ENCODE measurements at places on chromosomes 1 and 21.
A peak's percentile ranks its signal among the peaks of the same experiment; 100 is the strongest.

DNA sequence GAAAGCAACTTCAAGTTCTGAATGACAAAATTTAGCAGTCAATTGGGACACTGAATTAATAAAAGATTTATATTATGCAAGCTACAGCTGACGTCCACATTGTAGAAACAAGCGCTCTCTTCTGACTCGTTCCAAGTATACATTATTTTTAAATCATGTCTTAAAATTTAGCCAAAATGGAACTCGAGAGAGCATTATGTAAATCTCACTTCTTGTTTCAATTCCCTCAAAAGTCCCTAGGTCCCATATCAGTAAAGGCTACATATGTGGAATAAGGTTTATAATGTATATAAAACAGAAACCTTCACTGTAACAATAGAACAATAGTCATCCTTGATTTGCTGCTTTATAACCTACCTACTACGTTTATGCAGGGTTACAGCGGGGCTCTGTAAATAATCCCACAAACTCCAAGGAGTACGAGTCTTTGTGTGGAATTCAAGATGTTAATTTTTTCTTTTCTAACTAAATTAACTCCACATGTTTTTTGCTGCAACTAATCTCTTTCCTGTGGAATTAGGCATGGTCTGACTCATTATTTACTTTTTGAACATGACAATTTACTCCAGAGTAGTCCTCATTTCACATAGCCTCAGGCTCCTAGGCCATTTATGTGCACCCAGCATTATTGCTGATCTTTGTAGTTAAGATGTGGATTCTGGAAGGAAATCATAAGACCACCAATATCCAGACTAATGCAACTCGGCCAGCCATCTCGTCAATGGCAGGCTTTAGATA, 785.1 kb downstream of the LTN1 start:
- DNase-seq, result no peak

DNA sequence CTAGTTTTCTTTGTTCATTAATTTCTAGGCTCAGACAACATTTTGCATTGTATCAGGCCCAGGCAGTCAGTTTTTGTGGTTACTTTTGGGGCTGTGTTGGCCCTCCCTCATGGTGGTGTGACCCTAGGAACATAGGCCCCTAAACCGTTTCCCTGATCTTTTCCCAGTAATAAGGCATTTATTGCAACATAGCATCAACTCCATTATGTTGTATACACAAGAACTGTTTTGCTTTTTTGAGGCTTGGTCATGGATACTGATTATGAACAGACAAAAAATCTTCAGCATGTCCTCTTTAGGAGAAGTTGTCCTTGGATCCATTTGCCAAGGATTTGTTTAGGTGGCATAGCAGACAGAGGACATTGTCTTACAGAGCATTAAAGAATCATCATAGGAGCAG, 10.3 kb downstream of the B3GALT2 start:
- no peak for DNase-seq

DNA sequence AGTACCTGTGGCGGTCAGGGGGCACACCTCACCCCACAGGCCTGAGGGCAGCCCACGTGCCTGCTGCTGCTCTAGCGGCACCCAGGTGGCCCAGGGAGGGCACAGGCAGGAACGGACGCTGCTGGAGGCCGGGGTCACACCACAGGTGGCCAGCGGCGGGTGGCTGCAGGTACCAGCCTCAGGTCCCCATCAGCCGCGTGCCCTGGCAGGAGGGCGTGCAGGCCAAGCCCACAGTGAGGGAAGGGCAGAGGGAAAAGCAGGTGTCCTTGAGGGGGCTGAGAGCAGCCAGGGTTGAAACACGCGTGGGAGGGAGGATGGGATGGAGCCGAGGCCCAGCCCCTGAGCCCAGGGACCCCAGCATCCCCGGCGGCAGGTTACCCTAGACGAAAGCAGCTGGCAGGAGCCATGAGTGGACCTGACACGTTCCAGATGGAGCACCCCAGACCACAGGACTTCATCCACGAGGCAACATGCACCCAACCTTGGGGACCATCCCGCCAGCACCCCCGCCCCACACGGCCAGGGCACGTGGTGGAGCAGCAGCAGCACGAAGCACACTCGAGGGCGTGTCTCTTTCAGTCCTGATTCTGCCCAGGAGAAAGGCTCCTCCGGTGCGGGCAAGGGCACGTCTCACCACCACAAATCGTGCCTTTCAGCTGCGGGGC, 3.7 kb downstream of the SLC19A1 start:
- DNase-seq, result no peak

DNA sequence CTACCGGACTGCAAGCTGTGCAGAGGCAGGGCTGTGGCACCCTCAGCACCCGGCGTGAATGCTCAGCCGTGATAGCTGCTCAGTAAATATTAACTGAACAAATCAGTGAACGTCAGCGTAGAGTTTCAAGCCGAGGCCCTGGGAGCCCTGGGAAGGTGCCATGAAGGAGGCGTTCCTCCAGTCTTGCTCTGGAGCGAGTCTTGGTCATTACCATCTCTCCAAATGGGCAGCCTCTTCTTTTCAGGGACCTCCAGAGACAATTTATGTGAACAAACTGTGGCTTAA, 449.2 kb downstream of the CAMTA1 start:
- DNase-seq, result no peak

DNA sequence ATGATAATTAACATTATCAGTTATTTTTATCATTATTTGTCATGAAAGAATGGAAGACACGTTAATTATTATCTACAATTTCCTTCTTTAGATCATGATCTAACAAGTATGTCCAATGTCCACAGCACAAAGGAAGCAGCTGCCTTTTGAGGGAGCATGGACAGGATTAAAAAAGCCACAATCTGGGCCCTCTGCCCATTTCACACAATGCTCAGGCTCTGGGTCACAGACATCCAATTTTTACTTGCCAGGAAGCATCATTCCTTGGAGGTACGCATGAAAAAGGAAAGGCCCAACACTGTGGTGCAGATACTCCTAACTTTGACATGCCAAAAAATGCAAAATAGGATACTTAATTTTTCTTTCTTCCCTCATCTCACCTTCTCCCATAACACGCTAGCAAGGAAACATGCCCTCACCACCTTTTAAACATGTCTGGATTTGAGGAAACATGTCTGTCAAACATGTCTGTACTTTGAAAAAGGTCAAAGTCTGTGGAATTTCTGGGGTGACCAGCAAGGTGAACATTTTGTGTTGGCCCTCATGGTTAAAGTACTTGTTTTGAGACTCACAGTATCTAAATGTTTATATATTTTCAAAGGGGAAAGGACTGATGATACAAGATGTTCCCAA, 40.0 kb downstream of the GADD45A start:
- no peak for DNase-seq

- DNase-seq, result no peak
Measured at GRCh38 chr1:245790441-245790840, 635.7 kb downstream of the KIF26B start.

DNA sequence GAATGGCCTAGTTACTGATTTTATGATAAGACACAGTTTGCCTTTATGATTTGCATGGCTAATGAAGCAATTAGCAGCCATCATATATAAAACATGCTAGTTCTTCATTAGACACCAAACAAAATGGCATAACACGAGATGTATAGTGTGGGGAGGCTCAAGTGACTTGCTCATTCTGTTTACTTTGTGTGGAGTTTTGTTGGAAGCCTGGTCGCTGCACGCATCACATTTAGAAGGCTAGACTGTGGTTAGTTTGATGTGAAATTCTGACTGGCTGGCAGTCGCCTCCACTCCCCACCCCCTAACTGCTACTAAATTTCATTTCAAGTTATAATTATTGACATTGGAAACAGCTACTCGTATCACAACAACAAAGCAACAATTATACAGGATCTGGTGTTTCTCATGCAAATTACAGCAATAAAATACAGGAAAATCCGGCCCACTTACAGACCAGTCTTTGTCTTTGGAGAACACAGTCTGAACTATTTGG, 356.1 kb downstream of the LMO4 start:
- DNase-seq, result no peak

- DNase-seq, result no peak
Measured at GRCh38 chr1:206646504-206646903, 11.2 kb downstream of the DYRK3 start.

- DNase-seq, result no peak
Measured at GRCh38 chr1:216778737-216779136, 55.5 kb upstream of the ESRRG start.

DNA sequence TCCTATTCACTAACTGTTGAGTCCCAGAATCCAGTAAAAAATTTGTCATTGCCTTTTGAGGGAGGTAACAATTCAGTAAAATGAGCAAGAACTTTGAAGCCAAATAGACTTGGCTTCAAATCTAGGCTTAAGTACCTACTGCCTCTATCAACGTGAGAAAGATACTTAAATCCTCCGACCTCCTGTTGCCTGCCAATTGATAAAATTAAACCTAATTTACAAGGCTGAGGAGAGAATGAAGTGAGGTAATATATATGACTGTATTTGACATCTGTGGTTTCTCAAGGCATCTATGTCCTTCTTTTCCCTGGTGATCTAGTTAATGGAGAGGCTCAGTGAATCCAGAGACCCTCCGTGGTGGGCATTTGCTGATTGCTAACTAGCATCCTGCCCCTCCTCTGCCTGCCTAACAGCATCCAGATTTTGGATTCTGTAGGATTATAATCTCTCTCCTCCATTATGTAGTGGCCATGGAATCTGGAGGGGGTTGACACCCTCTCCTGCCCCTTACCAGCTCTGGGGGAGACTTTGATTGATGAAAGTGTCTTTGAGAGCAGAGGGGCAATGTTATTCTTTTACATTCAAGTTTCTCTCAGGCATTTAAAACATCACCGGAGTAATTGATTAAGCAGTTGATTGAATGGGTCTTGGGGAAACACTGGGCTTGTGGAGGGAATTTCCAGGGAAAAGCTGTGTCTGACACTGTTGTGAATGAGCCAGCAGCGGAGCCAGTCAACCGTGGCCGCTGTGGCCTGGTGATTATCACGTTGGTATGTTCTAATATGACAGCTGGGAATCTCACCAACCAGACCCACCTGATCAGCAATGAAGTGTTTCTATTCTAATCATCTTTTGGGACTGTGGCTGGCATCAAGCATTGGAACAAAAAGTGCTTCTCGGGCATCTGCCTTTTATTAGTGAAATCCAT, 140.7 kb upstream of the FAM78B start:
- DNase-seq, result no peak

- DNase-seq, result no peak
Measured at GRCh38 chr1:23589585-23589986, 30.3 kb upstream of the ID3 start.

GRCh38 chr1:3863231-3863935, 6.1 kb downstream of the DFFB start:
- peak; percentile 40 for DNase-seq

DNA sequence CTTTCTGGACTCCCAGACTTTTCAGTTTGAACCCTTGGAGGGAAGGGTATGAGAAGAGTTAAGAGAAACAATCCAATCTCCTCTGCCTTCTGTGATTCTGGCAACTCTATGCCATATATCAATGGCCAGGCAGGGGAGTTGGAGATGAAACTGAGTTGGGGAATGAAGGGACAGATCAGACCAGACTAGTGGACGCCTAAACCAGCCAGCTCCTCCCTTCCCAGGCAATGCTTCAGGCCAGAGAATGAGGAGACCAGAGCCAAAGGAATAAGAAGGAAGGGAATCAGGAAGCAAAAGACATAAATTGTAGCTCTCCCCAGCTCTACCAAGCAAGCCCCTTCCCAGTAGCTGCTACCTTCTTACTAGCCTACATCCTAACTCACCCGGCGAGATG, 22.7 kb downstream of the PLEKHA6 start:
- DNase-seq, result no peak

DNA sequence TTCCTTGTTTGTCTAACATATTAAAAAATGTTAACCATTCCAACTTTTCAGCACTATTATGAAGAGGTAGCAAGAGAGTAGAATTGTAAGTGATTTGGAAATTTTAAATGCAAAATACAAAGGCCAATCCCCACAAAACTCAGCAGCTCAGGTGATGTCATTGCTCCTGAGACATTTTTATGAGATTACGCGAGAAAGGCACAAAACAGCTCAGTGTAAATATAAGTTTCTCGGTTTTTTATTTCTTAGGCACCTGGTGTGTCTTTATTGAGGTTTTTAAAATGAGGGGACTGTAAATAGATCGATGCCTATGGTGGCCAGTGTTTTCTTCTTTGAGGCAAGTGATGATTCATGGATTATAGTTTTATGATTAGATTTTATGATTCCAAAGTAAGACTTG, 6.1 kb downstream of the ABCG1 start:
- no peak for DNase-seq

DNA sequence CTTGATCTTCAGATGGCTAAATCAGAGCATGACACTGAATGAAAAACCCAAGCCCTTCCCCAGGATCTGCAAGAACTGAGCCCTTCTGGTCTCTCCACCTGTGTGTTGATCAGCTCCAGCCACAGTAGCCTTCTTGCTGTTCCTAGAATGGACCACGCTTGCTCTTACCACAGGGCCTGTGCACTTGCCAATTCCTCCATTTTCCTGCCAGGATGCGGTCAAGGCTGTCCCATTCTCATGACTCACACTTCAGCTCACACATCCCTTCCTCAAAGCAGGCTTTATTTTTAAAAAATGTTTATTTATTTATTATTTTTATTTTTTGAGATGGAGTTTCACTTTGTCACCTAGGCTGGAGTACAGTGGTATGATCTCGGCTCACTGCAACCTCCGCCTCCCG, 43.6 kb upstream of the GRHL3 start:
- DNase-seq, result no peak
